Stimulated activated CD8-positive, alpha-beta memory T cell treated with anti-CD3 and anti-CD28 coated beads, Interleukin-15, amount 100 ng/mL, for 4 hours (primary cell): ENCODE measurements at places on chromosomes 6 and 20.

DNA sequence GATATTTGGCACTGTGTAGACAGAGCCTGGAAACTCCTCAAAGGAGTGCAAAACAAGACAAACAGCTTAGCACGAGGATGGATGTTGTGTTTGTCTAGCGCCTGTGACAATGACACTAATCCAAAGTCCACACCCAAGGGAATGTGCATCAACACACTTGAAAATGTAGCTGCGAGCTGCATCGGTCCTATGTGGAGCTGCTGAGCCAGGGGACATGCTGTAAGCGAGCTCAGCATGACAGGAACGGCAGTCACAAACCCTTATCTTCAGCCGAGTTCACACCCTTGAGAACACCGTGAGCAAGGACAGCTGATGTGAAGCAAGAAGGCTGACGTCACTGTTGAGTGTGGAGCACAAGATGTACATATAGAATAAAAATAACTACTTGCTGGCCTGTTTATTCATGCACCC lies 684.3 kb downstream of the QKI start:
- no peak for DNase-seq

GRCh38 chr6:137910843-137911456 lies 43.9 kb downstream of the TNFAIP3 start:
- DNase-seq = no peak

DNA sequence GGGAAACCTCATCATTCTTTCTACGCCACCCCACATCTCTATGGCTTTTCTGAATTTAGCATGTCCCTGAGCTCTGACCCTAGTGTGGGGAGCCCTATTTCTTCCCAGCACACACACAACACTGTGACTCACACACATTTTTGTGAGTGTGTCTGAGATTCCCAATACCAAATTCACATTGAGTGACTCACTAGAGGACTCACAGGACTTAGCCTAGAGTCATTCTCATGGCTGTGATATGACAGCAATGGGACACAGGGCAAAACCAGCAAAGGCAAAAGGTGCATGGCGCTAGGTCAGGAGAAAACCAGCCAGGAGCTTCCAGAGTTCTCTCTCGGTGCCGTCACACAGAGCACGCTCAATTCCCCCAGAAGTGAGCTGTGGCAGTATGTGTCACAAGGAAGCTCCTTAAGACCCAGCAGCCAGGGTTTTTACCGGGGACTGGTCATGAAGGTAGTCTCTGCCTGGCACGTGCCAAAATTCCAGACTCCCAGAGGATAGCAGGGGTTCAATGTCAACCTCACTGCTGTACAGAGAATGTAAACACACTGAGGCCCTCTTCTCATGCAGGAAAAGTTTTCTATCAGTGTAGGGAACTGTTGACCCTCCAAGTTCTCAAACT lies 6.2 kb downstream of the CSTL1 start:
- DNase-seq = no peak

DNA sequence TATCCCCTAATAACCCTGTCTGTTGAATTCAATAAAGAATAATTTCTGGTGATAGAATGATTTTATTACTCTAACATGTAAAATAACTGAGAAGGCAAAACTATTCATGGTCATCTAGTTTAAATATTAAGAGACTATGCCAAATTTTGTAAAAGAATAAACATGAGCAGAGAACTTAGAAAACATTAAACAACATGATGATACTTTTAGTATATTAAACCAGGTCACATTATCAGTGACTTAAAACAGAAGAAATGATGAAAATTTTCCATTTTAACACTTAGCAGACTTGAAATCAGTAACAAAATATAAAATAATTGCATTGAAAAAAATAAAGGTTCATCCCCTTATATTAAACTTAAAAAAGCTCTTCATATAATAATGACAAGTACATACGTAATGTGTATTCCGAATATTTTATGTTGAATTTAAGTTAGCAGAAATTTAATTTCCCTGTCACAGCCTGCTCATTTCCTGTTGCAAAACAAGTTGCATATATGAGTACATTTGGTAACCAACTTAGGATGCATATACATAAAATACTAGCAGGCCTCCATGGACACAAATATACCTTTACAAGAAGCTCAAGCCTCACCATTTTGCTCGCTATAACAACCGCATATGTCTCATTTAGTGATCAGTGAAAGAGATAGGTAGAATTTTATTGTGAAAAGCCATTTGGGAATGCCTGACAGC lies 40.6 kb downstream of the DTNBP1 start:
- DNase-seq = no peak

DNA sequence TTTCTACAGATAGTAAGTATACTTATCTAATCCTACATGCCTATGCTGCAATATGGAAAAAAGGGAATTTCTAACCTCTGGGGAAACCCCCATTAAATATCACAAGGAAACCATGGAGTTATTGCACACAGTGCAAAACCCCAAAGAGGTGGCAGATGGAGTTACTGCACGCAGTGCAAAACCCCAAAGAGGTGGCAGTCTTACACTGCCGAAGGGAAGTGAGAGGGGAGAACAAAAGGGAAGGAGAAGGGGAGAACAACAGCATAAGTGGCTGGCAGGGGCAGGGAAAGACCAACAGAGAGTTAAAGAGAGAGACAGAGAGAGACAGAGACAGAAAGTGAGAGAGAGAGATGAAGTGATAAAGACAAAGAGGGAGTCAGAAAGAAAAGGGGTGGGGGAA lies 43.8 kb upstream of the EIF2S2 start:
- DNase-seq = no peak

- no peak for DNase-seq
Observed at GRCh38 chr6:167109651-167110050, 13.2 kb upstream of the CCR6 start.

DNA sequence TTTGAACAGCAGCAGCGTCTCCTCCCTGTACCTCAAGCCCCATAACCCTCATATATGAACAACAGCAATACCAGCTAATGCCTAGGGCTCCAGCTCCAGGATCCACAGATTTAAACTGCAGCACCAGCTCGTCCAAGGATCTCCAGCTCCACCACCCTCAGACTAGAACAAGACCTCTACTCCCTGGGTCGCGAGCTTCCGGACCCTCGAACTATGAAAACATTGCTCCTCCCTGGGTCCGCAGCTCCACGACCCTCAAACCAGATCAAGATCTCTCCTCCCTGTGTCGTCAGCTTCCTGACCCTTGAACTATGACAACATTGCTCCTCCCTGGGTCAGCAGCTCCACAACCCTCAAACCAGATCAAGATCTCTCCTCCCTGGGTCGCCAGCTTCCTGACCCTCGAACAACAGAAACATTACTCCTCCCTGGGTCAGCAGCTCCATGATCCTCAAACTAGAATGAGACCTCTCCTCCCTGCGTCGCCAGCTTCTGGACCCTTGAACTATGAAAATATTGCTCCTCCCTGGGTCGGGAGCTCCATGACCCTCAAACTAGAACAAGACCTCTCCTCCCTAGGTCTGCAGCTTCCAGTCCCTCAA lies 339.0 kb upstream of the SULF2 start:
- DNase-seq = no peak

GRCh38 chr6:17714879-17715851 lies 8.4 kb upstream of the NUP153 start:
- DNase-seq = no peak

DNA sequence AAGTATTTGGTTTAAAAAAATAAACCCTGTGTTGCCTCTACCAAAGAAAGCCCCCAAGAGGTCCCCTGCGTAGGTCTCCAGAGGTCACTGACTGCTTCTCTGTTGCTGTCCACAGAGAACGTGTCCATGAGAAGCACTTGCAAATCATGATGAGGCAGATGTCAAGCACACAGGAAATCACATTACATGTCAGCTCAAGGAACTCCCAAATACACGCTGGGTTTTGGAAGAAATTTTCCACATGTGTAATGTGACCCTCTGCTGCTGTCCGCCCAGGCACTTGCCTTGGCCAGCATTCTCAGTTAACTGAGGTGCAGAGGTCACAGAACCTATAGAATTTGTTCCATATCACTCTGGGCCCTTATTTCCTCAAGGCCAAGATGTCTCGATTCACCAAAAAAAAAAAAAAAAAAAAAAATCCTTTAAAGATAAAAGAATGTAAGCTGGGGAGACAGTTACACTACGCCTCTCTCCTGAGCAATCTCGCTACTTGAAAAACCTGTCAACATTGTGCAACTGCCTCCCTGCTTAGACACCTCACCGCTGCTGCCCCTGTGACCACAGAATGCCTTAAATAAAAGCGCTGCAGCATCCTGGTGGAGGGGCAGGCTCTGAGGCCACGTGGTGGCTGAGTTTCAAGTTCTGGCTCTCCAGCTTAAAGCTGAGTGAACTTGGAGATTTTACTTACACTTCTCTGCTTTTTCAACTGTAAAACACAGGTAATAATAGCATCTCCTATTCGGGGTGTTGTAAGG lies 42.3 kb downstream of the SLC22A23 start:
- DNase-seq = no peak

- no peak for DNase-seq
Observed at GRCh38 chr6:110878751-110879522, 4.4 kb downstream of the AMD1 start.

- no peak for DNase-seq
Observed at GRCh38 chr6:3500262-3501014, 43.6 kb upstream of the SLC22A23 start.

- DNase-seq = no peak
Observed at GRCh38 chr6:39669207-39669972, 55.8 kb downstream of the KIF6 start.

DNA sequence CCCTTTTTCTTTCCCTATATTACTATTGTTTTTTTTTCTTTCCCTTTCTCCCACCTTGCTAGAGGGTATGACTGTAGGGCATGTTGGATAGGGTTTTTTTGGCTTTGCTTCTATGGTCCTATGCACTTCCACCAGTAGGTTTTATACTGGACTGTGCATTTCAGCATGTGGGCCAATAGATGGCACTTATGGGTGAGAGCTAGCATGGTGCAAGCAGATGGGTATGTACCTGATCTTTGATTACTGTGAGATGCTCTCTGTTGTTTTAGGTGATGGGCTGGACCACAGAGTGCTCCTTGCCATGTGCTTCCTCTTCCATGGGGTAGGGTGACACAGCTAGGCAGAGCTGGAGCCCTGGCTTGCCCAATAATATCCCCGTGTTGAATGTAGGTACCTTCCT lies 128.5 kb upstream of the CHD6 start:
- DNase-seq = no peak

GRCh38 chr6:33622456-33623431 lies 1.6 kb downstream of the ITPR3 start:
- DNase-seq = no peak

- DNase-seq = no peak
Observed at GRCh38 chr6:33633084-33633461, 12.0 kb downstream of the ITPR3 start.

DNA sequence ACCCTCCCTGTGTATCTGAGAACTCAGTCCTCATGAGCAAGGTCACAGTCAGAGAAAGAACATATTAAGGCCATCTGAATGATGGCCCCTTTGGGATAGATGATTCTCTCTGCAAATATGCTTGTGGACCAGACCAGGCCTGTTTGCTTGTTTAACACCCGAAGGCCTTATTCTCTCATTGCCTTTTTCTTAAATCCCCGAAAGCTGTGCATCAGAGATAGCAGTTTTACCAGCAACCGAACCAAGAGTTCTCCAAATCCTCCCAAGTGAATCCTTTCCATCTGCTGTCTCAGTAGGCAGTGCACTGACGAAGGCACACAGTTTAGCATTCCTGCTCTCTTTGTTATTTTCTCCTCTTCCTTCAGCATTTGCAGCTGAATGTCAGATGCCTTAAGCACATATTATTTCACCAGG lies 79.8 kb downstream of the TRMT6 start:
- no peak for DNase-seq

DNA sequence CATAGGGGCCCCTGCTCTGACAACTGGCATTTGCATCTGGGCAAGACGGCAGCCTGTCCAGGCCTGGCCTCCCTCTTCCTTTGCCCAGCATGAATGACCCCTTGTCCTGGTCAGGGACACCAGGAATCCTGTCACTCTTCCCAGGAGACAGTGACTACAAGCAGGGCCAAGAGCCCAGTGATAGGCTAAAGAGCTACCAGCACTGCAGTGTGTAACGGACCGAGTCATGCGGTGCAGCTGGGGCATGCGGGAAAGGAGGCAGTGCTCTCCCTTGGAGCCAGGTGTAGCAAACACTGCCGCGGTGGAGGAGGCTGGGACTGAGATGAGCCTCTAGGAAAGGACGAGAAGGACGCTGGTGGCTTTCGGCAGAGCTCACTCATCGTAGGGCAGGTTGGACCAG lies 38.7 kb upstream of the DSP start:
- no peak for DNase-seq

DNA sequence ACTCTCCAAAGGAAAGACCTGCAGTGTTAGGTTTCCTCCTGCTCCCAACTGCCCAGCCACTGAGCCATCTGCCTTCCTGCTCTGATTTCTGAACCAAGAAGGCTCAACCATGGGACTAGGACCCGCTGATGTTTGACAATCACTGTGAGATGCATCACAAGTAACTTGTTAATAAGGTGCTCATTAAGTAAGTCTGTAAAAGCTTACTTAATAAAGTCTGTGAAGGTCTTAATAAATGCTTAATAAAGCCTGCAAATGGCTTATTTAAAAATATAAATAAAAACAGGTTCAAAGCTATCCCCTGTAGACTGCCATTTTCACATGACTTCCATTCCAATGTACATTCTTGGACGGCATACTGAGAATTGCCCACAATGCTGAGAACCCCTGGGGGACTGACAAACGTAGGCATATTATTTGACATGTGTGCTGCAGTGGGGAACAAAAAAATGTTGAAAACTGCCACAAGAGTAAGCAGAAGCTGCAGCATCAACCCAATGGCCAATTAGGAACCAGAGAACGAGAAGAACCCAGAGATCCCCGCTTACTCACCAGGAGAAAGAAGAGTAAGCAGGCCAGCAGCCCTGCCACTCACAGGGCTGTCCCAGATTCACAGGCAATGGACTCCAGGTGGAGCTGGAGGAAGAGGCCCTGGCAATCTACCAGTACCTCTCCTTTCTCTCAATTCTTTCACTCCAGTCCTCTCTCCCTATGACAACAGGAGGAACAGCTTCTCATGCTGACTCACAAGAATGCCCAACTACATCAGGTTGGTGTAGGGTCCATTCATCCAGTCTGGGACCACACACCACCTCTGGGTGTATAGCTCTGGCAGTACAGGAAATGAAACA lies 19.5 kb downstream of the KIF13A start:
- no peak for DNase-seq

GRCh38 chr20:36268440-36269342 lies 32.4 kb downstream of the AAR2 start:
- no peak for DNase-seq

DNA sequence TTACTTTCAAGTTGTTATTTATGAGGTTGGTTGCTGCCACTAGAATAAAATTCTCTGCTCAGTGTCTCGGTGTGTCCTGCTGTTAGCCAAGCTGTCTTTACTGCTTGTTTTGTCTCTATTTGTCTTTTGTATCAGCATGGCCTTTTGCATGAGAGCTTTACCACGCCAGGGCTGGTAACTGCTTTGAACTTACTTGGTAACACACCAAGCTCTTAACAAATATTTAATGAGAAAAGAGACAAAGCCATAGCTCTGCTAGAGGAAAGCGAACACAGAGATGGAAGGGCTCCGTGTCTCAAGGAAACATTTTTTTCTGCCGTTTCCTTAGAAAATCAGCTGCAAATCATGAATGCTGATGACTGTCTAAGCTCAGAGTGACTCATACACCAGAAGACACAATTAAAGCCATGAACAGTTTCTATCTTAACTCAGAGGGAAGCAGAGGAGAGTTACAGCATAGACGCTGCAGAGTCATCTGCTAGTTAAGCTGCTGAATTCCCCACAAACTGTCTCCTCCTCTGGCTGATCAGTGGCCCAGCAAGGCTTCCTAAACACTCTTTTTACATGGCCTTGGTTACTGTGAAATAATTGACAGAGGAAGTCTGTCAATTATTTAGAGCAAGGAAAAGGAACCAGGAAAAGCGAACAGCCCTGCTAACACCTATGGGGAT lies 44.8 kb downstream of the AGPAT4 start:
- no peak for DNase-seq
